ENCODE measurements at places on chromosomes 13 and 19. TPM values are rescaled to one million over a fixed set of nuclear protein-coding genes. Genes with fewer than 3 reads are reported as not detected.

ZNF772 gene
- 19.7 TPM for total RNA-seq

DNA sequence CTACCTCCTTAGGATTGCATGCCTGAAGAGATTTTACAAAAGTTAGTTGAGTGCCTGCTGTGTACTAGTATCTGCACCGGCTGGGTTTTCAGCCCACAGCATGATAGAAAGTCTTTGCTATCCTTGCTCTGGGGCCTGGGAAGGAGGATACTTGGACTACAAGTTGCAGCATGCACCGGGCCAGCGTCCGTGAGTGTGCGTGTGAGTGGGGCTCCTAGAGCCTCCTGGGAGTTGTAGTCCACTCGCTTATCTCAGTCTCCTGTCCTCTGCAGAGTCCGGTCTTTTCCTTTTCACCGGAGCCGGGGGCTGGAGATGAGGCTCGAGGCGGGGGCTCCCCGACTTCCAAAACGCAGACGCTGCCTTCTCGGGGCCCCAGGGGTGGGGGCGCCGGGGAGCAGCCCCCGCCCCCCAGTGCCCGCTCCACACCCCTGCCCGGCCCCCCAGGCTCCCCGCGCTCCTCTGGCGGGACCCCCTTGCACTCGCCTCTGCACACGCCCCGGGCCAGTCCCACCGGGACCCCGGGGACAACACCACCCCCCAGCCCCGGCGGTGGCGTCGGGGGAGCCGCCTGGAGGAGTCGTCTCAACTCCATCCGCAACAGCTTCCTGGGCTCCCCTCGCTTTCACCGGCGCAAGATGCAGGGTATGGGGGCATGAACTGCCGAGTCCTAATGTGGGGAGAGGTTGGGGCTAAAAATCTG lies 20.6 kb downstream of the BRSK1 start:
- peak; percentile 62 for DNase-seq

GRCh38 chr13:48876289-48876688 lies 99.4 kb upstream of the FNDC3A start:
- no peak for DNase-seq

DNA sequence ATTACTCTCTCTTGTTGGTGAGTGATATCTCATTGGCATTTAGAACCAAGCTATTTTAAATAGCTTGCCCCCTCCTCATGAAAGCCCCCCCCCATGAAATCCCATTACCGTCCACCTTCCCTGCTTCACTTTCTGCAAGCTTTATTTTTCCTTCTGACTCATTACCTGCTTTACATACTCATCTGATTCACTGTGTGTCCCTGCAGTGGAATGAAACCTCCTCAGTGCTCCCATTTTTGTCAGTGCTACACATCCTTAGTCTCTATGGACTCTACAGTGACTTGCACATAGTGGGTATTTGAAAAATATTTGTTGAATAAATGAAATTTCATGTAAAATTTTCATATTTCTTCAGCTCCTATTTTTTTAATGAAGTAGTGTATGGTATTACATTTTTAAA lies 62.3 kb downstream of the DOCK9 start:
- no peak for DNase-seq

GRCh38 chr19:33701565-33701964 lies 79.8 kb downstream of the CHST8 start:
- DNase-seq: no peak

- DNase-seq: peak; percentile 83
These were observed at the start of gene SHISA2 for GRCh38 chr13:26051657-26052311. Gene SHISA2 (minus strand): TSS chr13:26052016. CDS start chr13:26050975, 1,041 bp downstream.

DNA sequence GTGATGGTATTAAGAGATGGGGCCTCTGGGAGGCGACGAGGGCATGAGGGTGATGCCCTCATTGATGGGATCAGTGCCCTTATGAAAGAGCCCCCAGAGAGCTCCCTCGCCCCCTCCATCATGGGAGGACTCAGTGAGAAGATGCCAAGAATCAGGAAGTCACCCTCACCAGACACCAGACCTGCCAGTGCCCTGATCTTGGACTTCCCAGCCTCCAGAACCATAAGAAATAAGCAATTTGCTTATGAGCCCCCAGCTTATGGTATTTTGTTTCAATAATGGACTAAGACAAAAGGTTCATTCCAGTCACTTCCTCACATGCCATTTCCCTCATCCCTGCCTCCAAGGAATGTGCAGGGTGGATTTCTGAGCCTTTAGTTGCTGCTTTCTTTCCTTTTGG lies 129.7 kb downstream of the KDM4B start:
- no peak for DNase-seq

DNA sequence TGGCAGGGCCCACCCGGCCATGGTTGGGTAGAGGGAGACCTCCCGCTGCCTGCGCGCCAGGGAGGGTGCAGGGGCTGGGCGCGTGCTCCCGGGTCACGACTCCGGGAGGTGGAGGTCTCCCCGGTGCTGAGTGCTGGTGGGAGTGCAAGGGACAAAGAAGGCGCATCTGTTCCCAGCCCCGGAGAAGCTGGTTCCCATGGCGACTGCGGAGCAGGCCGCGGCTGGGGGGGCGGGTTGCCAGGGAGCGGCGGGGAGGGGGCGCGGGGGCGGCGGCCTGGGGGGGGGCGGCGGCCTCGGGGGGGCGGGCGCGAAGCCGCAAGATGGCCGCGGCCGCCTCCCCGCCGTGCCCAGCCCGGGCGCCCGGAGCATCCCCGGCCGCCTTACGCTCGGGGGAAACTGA lies 1.2 kb downstream of the CBARP start:
- DNase-seq: no peak

- no peak for DNase-seq
These were observed 109.2 kb downstream of the HSPH1 start for GRCh38 chr13:31052478-31052877.

GRCh38 chr13:29136341-29136740 lies 316.2 kb downstream of the MTUS2 start:
- DNase-seq: no peak

- no peak for DNase-seq
These were observed 7.4 kb downstream of the MYCBP2 start for GRCh38 chr13:77319536-77319935.

Data from right cardiac atrium (tissue), 5 donors.